ENCODE measurements at places on chromosomes 3 and 15. TPM values are rescaled to one million over a fixed set of nuclear protein-coding genes. Genes with fewer than 3 reads are reported as not detected.

Gene LRRC2
- 2.9 TPM for total RNA-seq

Gene GCNT3
- total RNA-seq = 1.1 TPM

Gene HTR3E
- not detected for total RNA-seq

Gene GOLGA8O
- total RNA-seq = 2.1 TPM

Gene LSMEM2
- total RNA-seq = not detected

Gene MORC1
- total RNA-seq = not detected

Gene EPHA3
- total RNA-seq = 5.1 TPM

Gene CYP8B1
- not detected for total RNA-seq

Gene NTRK3
- 2.8 TPM for total RNA-seq

- DNase-seq = no peak
These were observed 483.6 kb downstream of the GBE1 start for GRCh38 chr3:81277853-81278252.

- DNase-seq = no peak
These were observed 103.9 kb upstream of the ROBO1 start for GRCh38 chr3:79871656-79872055.

DNA sequence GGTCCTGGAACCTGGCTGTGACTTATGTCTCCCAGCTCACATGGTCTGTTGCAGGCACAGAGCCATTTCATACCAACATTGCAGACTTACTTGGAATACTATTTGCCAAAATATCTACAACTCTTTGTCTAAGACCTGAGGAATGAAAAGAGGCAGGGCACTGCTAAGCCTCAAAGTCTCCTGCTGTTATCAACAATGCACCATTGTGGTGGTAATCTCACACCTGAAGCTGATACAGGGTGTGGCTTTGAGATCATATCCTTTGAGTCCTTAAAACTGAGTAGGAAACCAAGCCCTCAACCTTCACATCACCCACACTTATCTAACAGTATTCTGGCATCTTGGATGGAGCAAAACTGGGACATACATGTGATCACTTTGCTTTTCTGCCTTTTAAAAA lies 782.0 kb downstream of the EPHA3 start:
- DNase-seq = no peak

DNA sequence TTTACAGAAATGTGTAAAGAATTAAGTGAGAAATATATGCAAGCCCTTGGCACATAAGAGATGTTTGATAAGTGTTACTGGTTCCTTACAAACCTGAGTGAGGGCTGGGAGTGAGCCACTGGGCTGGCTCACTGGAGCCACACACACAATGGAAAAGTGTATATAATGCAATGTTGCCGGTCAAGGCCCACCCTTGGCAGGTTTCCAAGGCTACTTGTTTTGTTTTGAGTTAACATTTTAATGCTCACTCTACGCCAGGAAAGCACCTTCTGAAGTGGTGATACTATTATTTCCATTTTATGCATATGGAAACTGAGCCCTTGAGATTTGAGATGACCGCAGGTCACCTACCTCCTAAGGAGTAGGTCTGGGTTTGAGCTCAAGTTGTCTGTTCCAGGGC lies 71.8 kb upstream of the FHIT start:
- no peak for DNase-seq

DNA sequence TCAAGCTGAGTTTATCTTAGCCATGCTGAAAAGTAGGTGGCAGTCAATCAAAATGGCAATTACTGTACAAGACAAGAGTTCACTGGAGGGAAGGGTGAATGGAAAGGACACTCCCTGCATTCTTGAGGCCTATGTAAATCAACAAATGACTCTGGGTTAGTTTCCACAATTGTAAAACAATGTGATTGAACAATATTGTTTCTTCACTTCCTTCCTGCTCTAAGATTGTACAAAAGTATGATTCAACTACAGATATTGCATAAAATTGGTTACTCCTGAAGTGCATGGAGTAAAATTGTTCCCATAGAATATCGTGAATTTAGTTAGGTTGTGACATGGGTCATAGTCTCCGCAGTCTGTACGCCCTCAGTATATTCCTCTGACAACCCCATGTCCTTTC lies 277.6 kb downstream of the LPP start:
- no peak for DNase-seq

DNA sequence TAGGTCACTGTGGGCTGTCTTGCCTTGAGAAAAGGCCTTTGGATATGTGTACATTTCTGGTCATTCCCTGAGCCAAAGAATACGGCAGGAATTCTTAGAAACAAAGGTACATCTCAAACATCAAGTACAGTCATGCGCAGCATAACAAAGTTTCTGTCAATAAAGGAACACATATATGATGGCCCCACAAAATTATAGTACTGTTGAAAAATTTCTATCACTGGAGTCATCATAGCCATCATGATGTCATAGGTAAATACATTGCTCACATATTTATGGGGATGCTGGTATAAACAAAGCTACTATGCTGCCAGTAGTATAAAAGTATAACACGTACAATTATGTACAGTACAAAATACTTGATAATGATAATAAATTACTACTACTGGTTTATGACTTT lies 38.9 kb upstream of the NECTIN3 start:
- no peak for DNase-seq

DNA sequence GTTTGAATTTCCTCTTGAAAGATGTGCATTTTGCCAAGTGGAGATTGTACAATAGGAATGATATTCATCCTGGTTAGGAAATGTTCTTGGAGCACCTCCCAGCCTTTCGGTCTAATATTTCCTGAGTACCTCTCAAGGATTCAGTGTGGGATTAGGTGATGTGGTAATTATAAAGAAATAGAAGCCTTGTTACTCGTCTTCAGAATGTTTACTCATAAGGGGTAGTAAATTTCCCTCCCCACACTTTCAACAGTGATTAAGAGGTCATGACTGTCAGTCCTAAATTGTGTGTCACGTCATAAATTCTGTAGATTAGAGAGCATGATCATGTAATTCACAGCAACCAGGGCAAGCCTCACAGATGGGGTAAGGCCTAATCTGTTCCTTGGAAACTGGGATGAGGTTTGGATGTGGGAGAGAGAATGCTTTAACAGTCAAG lies 633.1 kb upstream of the TBL1XR1 start:
- no peak for DNase-seq

DNA sequence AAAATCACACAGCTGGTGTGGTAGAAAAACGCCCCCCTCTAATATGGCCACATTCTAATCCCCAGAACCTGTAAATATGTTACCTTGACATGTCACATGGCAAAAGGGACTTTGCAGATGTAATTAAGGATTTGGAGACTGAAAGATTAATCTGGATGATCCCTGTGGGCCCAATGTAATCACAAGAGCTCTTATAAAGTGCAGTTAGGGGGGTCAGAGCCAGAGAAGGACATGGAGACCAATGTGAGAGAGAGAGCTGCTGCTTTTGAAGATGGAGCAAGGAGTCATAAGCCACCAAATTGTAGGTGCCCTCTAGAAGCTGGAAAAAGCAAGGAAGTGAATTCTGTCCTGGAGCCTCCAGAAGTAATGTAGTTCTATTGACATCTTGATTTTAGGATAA lies 152.6 kb downstream of the PEX5L start:
- DNase-seq = no peak

DNA sequence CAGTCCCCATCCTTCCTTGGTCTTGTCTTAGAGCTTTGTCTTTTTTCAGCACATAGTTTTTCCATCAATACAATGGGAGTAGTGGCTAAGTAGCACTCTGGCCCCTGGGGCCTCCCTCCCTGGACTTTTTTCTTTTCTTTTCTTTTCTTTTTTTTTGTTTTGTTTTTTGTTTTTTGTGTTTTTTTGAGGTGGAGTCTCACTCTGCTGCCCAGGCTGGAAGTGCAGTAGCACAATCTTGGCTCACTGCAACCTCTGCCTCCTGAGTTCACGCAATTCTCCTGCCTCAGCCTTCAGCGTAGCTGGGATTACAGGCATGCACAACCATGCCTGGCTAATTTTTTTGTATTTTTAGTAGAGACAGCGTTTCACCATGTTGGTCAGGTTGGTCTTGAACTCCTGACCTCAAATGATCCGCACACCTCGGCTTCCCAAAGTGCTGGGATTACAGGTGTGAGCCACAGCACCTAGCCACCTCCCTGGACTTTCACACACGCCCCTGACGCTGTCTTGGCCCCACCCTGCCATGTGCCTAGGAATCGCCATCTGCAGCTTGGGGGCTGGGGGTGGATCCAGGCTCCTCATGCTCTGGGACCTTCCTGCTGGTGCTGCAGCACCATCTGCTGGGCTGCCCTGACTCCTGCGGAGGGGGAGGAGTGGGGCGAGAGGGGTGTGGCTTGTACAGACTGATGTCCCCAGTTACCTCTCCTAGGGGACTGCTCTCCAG lies 2.8 kb downstream of the C15orf39 start:
- DNase-seq = peak; percentile 94

DNA sequence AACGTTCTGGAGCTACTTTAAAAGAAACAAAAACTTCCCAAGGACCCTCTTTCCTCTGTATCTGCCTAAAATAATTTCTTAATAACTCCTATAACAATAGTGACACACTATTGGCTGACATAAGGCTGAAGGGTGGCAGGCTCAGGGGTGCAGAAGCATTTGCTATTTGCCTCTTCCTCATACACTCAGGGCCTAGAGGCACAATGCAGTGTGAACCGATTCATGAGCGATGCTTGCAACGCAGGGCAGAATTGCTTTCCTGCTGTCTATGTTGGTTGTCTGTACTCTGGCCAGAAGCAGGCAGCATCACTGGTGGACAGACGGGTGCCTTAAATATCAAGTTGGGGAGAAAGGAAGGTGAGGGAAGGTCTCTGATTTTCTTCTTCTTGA lies 157.4 kb downstream of the AGBL1 start:
- DNase-seq = no peak

DNA sequence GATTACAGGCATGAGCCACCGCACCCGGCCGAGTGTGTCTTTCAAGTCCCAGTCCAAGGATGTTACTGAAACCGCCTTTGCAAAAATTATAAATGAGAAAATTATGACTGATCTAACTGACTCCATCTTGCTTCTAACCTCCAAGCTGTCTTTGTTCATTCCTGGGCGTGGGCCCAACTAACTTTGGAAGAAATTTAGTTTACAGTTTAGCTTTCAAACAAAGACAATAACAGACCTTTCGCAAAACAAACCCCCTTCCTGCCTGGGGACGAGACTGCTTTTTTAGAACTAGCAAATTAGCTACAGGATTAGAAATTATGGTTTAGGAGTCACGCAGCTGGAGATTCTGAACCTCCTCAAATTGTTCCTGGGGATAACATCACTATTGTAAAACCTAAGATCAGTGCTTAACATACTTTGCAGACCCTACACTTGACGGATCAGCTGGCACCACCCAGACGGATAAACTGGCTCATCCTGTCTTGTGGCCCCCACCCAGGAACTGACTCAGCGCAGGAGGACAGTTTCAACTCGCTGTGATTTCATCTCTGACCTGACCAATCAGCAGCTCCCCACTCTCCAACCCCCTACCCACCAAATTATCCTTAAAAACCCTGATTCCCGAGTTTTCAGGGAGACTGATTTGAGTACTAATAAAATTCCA lies 23.8 kb downstream of the NANOGP8 start:
- no peak for DNase-seq

GRCh38 chr15:91055548-91056331 lies 33.3 kb upstream of the VPS33B start:
- DNase-seq = no peak

- no peak for DNase-seq
These were observed 190.8 kb upstream of the HES1 start for GRCh38 chr3:193945143-193945542.

DNA sequence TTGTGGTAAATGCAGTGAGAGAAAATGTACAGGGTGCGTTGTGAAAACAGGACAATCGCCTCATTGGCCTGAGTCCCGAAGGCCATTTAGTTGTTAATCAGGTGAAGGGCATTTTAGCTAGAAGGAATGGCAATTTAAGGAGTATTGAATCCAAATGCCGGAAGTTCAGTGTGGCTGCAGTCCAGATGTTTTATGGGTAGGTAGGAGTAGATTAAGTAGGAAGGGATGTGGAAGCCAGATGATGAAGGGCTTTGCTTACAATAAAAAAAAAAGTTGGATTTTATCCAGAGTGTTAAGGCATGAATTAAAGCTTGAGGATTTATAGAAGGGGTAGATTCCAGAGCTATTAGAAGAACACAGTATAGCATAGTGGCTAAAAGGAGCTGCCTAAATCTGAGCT lies 572.7 kb downstream of the NLGN1 start:
- DNase-seq = no peak

Data from upper lobe of right lung (tissue), 1 donor.